ENCODE measurements at places on chromosomes 16 and 17. TPM values are rescaled to one million over a fixed set of nuclear protein-coding genes. Genes with fewer than 3 reads are reported as not detected.

CCDC144A gene
- total RNA-seq, result 10.1 TPM

WSCD1 gene
- total RNA-seq, result not detected

FZD2 gene
- total RNA-seq, result not detected

KRT24 gene
- not detected for total RNA-seq

MRPL45 gene
- total RNA-seq, result 17.5 TPM

TP53TG3 gene
- not detected for total RNA-seq

Measured in CD4-positive, alpha-beta T cell (primary cell).